ENCODE measurements at places on chromosomes 7 and 10.
A peak's percentile ranks its signal among the peaks of the same experiment; 100 is the strongest.

DNA sequence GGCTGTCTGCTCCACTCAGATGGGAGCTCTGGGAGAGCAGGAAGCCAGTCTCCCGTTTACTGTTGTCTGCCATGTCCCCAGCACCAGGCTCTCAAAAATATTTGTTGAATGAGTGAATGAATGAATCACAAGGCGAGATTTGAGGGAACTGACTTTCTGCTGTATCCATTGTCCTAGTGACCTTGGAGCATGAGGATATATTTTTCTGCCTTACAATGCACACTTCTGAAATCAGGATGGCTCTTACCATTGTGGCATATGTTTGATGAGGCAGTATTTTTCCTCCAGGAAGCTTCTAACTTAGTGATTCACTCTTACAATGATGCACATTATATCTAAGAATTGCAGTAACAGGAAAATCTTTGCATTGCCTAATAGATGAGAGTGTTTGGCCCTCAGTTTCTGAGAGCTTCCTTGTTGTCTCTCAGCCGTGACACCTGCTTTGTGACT lies 136.4 kb downstream of the RPS24 start:
- no peak for DNase-seq

- no peak for DNase-seq
These were observed 137.8 kb downstream of the CHRM2 start for GRCh38 chr7:137006293-137006692.

- no peak for DNase-seq
These were observed 37.8 kb downstream of the RHEB start for GRCh38 chr7:151481650-151482505.

- no peak for DNase-seq
These were observed 174.2 kb upstream of the NPVF start for GRCh38 chr7:25402532-25402931.

DNA sequence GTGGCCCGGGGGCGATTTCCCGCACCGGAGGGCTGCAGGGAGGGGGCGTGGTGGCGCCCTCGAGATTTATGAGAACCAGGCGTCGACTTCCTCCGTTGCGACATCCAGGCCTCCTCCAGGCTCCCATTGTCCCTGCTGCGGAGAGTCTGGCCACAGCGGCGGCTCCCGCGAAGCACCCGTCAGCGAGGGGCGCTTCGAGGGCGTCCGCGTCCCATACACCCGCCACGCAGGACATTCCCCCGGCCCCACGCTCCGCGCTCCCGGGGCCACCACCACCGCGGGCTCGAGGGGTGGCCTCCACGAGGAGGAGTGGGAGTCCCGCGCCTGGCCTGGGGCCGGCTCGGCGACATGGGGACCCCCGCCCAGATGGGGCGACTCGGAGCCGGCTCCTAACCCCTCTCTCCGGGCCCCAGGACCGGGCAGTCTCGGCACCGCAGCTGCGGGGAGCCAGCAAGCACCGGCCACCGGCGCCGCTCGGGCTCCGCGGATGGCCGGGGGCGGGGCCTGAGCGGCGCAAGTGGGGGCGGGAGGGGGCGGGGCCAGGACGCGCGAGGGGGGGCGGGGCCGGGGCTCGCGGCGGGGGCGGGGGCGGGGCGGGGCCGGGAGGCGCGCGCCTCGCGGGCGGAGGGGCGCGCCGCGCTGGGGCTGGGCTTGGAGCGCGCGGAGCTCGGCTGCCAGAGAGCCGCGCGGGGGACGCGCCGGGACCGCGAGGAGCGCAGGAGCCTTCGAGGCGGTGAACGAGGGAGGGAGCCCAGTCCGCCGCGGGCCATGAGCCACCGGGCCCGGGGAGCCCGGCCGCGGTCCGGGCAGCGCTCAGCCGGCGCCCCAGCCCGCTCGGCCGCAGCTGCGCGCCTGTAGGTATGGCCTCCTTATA lies at the start of gene SH2B2:
SH2B2 (plus strand) TSS at position 632 of the 874 bp plus-strand sequence. CDS start 13,683 bp downstream, outside the sequence.
- DNase-seq = no peak

DNA sequence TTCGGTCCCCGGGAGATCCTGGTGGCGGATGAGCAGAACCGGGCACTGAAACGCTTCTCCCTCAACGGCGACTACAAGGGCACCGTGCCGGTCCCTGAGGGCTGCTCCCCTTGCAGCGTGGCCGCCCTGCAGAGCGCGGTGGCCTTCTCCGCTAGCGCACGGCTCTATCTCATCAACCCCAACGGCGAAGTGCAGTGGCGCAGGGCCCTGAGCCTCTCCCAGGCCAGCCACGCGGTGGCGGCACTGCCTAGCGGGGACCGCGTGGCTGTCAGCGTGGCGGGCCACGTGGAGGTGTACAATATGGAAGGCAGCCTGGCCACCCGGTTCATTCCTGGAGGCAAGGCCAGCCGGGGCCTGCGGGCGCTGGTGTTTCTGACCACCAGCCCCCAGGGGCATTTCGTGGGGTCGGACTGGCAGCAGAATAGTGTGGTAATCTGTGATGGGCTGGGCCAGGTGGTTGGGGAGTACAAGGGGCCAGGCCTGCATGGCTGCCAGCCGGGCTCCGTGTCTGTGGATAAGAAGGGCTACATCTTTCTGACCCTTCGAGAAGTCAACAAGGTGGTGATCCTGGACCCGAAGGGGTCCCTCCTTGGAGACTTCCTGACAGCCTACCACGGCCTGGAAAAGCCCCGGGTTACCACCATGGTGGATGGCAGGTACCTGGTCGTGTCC lies 3.7 kb downstream of the TRIM56 start:
- DNase-seq = no peak

DNA sequence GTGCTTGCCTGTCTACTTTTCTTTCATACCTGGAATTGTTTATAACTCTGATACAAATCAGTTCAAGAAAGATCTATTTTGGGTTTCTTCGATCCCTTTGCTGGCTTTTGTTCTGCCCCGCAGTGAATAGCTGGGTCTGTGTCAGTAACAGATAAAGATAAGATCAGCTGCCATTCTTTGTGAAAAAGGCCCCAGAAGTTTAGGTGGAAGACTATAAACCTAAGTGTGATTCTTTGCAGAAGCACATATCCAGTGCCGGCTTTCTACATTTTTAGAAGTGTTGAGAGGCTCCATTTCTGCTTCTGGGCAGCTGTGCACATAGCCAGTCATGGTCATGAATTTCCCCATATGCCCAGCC lies 686.4 kb upstream of the C7orf33 start:
- no peak for DNase-seq

DNA sequence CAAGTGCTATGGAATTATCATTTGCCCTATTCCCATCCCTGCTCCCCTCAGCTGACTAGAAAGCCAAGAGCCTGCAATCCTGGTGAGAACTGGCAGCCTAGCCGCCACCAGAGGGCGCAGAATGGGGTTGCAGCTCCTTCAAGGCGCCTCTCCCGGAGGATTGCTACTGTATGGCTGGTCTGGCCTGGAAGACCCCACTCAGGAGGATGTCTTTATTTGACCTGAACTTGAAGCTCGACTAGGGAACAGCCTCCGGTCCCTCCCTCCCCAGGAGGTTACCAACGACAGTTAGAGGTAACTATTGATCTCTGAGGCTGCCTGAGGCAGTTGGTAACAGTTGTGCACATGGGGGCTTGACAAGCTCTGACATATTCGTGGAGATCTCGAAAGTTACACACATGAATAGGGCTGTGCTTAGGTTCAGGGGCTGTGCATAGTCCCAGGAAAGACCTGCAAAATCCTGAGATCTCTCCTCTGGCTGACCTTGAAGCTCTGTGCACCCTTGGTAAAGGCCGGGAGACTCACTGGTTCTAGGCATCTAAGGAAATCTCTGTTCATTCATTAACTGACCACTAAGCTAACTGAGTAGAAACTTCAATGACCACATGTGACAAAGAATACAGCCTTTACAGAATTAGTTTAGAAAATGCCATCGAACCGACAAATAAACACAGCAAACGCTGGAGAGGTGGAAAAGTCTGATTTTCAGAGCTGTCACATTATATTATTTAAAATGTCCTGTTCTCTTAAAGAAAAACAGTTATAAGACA lies 65.7 kb downstream of the TSPAN12 start:
- peak; percentile 35 for DNase-seq

- no peak for DNase-seq
These were observed 30.1 kb downstream of the NEUROD6 start for GRCh38 chr7:31310321-31310935.

DNA sequence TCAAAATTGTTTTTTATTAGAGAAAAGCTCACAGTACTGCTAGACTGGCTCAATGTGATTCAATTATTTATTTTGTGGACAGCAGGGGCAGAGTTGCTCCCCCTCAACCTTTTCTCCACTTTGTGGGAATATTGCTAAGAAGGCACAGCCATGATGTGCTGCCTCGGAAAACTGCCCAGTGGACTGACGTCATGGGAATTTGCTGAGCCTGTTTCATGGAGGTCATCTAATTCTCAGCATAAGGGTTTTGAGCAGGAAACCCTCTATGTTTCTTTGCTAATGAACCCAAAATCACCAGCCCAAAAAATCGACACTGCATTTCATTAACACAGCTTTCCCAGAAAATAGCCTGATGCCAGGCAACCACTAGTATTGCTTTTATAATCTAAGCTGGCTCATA lies 228.8 kb upstream of the FAM3C start:
- DNase-seq = no peak

- DNase-seq = no peak
These were observed 2.6 kb downstream of the NKX6-2 start for GRCh38 chr10:132783165-132783939.

DNA sequence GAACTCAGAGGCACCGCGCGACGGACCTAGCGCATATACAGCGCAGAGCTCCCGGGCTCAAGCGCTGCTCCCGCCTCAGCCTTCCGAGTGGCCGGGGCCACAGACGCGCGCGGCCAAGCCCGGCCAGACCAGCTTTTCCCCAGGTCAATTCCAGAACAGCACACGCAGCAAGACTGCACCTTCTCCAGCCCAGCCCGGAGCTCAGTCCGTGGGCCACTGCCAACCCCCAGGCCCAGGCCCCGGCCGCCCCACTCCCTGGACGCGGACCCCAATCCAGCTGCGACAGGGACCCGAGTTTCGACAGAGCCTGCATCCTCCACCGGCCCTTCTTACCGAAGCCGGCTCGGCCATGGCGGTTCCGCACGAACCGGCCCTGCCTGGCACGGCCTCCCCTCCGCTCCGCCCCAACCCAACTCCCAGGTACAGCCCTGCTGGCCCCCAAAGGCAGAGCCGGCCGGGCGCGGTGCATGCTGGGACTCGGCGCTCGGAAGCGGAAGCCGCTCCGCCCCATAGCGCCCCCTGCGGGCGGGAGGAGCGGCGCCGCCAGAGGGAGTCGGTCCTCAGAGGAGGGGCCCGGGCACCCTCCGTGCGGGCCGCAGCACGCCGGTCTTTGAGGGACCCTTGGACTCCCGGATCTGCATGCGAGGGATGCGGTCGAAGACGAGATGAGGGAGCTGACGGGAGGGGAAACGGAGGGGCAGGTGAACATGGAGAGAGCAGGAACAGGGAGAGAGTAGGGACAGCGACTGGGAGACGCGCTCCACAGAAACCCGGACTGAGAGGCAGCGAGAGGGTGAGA lies at the start of gene ZNF425:
ZNF425 (minus strand) TSS at position 462 of the 799 bp plus-strand sequence; CDS start at position 351, 111 bp downstream.
- DNase-seq = peak; percentile 88

DNA sequence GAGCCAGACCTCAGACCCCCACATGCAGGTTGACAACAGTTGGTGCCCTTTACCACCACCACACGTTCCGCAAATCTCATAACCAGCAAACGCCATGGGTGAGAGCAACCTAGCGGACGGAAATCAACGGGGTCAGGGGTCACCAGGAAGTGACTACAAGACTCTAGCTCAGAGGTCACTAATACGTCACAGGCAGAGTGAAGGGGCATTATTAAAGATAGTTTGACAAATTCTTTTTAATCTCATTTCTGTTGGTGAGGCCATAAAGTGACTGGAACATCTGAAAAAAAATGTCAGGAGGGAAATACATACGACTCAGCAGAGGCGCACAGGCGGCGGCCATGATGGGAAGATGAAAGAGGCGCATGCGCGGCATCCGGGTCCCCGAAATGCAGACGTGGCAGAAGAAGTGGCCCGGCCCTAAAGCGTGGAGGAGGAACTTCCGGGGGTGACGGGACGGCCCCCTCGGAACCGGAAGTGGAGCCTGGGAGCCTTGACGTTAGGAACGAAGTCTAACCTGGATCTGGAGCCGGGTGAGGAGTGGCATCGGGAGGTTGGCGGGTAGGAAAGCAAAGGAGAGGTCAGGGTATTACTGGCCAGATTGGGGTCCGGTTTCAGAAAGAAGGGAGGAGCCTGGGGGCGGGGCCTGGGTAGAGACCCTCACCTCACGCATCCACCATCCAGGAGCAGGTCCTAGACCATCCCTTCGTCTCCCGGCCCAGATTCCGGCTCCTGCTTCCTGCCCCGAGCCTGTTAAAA lies at the start of gene SEC24C:
SEC24C (plus strand) TSS at position 468 of the 759 bp plus-strand sequence. CDS start 2,461 bp downstream, outside the sequence.
- DNase-seq = peak; percentile 90

- no peak for DNase-seq
These were observed 5.3 kb downstream of the SH3PXD2A start for GRCh38 chr10:103849880-103850571.

- no peak for DNase-seq
These were observed 129.3 kb downstream of the MYOF start for GRCh38 chr10:93352638-93353383.

GRCh38 chr7:40482845-40483244 lies 348.0 kb downstream of the SUGCT start:
- no peak for DNase-seq

GRCh38 chr10:48463318-48464003 lies 141.4 kb downstream of the ARHGAP22 start:
- DNase-seq = no peak

GRCh38 chr7:51236470-51237132 lies 80.0 kb downstream of the COBL start:
- DNase-seq = no peak

GRCh38 chr7:88969167-88969566 lies 173.6 kb upstream of the TEX47 start:
- no peak for DNase-seq

DNA sequence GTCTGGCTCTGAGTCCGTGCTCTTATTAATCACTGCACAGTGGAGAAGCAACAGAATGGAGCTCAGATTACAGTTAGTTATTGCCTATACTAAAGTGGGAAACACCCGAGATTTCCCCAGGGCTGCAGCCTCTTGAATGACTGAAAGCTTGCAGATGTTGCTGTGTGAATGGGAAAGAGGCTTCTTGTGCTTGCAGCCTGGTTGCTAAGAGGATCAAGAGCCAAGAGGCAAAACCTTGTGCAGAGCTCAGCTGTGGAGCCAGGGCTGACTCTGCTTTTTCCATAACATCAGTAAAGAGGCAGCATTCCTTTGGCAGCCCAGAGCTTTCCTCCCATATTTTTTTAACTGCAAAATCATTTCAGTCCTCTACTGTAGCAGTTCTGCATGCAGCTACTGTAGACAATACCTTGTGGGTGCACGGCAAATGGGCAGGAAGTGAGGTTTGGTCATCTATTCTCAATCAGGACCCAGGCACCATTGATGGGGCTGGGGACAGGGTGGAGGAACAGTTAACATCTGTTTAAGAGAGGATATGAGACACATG lies 86.5 kb downstream of the RALA start:
- DNase-seq = no peak

- no peak for DNase-seq
These were observed 324.5 kb downstream of the GFRA1 start for GRCh38 chr10:115948465-115948864.

DNA sequence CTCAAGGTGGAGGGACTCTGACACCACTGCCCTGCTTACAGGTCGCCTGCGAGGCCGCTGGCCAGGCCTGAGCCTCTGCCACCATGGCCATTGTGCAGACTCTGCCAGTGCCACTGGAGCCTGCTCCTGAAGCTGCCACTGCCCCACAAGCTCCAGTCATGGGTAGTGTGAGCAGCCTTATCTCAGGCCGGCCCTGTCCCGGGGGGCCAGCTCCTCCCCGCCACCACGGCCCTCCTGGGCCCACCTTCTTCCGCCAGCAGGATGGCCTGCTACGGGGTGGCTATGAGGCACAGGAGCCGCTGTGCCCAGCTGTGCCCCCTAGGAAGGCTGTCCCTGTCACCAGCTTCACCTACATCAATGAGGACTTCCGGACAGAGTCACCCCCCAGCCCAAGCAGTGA lies 2.8 kb downstream of the LZTS2 start:
- no peak for DNase-seq

- DNase-seq = no peak
These were observed 694.1 kb downstream of the TYW1 start for GRCh38 chr7:67690700-67691099.
